ENCODE measurements at places on chromosomes 2 and 18.

DNA sequence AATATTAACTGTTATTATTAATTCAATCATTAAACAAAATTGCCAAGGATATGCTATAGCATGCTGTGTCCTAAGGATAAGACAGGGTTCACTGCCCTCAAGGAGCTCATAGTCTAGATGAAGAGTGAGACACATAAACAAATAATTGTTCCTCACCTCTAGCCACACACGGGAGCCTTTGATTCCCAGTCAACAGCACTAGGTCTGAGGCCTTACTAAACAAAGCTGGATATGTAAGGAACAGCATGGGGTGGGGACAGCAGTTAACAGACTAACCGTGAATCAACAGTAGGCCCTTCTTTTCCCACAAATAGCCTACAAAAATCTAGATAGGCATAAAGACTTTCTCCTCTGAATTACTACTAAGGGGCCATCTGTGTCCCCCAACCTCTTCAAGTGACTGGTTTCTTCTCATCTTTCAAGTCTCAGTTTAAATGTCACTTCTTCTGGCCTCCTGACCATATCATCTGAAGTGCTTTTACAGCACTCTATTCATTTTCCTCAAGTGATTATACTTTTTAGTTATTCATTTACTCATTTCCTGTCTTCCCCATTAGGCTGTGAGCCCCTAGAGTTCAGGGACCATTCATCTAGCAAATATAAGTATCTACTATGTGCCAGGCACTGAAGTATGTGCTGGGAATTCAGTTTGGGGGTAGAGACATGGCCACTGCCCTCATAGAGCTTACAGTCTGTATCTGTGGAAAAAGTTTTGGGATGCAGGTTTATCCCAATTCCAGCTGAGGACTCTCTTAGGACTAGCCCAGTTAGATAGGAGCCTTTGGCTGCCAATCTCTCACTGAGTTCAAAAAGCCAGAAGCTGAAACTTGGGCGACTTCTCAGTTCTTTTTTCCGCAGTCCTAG lies 29.9 kb upstream of the IHH start:
- DNase-seq = no peak

- no peak for DNase-seq
Observed at GRCh38 chr2:240355001-240355891, 80.2 kb upstream of the GPC1 start.

DNA sequence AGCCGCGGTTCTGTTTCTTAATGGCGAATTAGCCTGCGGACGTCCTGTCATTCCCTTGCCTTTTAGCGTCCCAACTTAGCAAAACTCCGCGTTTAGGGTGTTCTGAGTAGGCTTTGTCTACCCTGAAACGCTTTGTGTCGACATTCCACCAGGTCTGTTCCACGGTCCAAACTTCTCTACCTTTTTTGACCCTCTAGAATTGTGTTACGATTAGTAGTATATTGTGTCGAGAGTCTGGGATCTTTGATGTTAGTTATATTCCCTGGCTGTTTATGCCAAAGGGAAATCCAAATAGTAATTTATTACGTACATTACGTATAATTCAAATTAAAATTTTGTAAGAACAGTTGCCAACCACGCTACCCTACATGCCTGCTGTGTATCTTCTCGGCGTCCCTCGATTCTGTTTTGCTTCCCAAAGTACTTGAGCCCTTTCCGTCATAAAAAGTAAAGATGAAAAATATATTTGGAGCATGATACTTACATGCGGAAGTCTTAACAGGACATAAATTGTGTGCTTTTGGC lies 495 bp upstream of the TTC32 start:
- DNase-seq = no peak

- no peak for DNase-seq
Observed at GRCh38 chr2:73089270-73090030, 17.9 kb upstream of the SFXN5 start.

DNA sequence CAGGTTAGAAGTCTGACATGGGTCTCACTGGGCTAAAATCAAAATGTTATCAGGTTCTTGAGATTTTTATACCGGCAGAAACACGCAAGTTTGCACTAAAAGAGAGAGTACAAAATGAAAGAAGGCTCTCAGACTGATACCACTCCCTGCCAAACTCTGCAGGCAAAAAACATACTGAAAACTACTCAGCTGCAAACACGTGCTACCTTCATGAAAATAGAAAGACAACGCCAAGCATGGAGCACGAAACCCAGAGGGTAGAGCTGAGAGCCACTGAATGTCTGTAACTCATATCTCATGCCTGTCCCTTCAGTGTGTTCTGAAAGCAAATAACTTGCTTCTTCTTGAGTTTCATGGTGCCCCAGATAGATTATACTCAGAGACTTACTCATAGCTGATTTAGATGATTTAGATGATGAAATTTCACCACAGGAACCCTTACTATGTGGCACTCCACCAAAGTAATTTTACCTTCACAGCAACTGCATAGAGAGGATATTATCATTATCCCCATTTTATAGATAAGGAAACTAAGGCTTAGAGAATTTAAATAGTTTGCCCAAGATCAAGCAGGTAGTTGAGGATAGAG lies 313.0 kb upstream of the SLC39A10 start:
- DNase-seq = no peak

GRCh38 chr2:7773362-7774360 lies 856.4 kb downstream of the RNF144A start:
- DNase-seq = peak; percentile 12

DNA sequence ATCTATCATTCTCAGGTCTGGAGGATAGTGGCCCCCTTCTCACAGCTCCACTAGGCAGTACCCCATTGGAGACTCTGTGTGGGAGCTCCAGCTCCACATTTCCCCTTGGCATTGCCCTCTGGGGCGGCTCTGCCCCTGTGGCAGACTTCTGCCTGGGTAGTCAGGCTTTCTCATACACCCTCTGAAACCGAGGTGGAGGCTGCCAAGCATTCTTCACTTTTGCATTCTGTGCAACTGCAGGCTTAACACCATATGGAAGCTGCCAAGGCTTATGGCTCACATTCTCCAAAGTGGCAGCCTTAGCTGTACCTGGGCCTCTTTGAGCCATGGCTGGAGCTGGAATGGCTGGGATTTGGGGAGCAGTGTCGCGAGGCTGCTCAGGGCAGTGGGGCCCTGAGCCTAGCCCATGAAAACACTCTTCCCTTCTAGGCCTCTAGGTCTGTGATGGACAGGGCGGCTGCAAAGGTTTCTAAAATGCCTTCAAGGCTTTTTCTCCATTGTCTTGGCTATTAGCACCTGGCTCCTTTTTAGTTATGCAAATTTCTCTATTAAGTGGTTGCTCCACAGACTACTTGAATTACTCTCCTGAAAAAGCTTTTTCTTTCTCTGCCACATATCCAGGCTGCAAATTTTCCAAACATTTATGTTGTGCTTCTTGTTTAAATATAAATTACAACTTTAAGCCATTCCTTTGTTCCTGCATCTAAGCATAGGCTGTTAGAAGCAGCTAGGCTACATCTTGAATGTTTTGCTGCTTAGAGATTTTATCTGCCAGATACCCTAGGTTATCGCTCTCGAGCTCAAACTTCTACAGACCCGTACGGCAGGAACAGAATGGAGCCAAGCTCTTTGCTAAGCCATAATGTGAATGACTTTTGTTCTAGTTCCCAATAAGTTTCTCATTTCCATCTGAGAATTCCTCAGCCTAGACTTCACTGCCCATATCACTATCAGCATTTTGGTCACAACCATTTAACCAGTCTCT lies 206.5 kb downstream of the CPS1 start:
- no peak for DNase-seq

DNA sequence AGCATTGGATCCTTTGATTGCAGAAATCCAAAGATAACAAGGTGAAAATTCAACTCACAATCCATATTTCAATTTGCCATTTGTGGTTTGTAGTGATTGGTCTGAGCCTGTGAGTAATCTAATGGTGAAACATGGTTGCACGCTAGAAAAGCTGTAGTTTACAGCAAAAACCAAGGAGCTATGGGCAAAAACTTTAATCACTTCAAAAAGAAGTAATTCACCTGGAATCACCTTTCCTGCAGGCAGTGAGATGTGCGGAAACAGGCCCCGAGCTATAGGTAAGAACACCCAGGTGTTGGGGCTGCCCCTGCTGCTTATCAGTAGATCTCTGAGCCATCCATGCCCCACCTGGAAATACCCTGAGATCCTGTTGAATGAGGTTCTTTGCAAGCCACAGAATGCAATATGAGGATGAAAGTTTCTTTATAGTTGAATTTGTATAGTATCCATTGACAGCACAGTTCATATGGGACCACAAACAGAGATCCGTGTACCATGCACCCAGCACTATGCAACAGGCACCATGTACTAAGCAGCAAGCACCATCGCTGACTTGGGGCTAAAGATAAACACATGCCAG lies 208.2 kb downstream of the SPP2 start:
- no peak for DNase-seq

GRCh38 chr18:50686409-50686808 lies 126.5 kb downstream of the MAPK4 start:
- no peak for DNase-seq

- DNase-seq = no peak
Observed at GRCh38 chr2:168182550-168183249, 64.7 kb downstream of the STK39 start.

- no peak for DNase-seq
Observed at GRCh38 chr2:215361876-215362561, 50.2 kb downstream of the ATIC start.

GRCh38 chr18:47263430-47264307 lies 12.2 kb upstream of the SKOR2 start:
- no peak for DNase-seq

GRCh38 chr2:237361194-237362004 lies 52.6 kb downstream of the COL6A3 start:
- no peak for DNase-seq

GRCh38 chr2:31269087-31269486 lies 35.1 kb downstream of the EHD3 start:
- no peak for DNase-seq

DNA sequence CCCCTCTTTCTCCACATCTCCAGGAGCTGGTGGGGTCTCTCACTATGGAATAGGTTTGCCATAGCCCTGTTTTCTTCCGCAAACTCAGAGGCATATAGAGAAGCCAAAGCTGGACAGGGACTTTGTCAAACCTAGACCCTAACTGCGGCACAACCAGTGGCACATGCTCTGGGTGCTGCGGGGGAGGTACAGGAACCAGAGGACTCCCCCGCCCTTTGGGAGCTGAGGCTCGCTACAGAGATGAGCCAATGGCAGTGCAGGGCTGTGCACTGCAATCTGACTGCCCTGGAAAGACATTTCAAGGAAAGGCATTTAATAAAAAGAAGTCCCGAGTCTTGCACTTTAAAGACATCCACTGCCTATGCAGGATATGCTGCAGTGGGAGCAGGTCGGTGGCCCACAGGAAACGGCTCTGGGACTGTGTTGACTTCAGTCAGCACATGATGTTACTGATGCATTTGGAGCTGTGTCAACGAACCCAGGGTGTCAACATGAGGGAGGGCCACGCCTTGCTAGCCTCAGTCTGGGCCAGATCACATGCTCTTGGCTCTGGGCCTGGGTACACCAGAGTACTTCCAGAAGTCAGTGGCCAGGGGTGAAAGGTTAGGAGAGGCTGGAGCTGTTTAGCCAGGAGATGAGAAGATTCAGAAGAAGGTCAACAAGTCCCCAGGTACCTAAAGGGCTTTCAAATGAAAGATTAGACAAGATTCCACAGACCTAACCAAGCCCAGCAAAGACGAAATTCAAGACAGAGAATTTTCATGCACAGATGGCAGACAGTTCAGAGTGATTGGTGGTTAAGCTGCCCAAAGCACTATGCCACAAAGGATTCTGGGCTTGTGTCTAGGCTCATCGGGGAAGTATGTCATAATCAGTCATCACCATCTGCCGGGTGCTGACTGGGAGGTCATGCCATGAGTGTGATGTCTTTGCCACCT lies 8.2 kb downstream of the SLC35F6 start:
- DNase-seq = no peak

DNA sequence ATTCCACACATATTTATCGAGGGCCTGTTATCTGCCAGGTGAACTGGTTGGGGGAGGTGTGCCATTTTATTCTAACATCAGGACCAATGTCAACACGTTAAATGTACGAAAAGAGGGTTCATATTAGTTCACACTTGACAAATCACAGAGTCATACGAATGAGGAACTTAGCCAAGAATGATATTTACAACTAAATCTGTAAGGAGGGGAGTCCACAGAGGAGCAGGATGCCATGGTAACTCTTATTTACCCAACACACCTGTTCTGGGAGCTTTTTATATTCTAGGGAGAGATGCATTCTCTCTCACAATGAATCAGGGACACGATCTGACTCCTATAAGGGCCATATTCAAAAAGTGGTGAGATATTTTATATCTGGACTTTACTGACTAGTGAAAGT lies 144.1 kb downstream of the CDC42EP3 start:
- DNase-seq = no peak

DNA sequence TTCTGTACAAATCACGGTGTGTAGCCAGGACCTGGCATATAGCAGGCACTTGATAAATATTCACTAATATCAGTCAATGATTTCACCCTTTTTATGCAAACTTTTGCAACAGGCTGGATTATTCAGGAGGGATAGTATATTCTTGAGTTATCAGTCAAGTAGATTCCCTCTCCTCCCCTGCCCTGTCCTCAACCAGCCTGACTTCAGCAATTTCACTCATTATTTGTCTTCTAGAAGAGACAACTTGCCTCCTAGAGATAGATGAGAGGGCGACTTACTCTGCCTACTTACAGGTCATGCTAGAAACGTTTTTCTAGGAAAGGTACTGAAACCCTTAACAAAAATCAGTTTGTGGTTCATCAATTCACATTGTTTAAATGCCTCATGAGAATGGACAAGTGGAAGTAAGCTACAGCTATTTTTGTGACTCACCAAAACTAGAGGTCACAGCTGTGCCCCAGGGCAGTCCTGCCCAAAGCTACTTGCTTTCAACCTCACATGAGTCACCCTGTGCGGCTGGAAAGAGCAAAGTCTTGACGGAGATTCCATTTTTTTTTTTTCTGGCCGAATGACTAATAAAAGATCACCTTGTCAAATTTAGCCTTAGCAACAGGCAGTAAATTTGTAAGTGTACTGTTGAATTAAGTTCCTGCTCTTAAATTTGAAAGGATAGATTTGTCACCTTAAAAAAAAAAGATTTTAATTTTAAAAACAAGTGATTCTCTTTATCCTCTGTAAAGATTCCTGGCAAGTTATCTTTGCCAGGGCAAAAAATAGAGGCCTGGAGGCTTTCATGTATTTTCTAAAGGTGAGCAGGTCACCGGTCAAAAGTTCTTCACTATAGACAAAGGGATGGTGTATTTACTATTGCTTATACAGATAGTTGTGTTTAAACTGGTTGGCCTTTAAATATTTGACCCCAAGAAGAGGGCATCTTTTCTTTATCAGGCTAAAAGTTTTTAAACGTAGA lies 109.0 kb upstream of the SLC35G4 start:
- DNase-seq = no peak

DNA sequence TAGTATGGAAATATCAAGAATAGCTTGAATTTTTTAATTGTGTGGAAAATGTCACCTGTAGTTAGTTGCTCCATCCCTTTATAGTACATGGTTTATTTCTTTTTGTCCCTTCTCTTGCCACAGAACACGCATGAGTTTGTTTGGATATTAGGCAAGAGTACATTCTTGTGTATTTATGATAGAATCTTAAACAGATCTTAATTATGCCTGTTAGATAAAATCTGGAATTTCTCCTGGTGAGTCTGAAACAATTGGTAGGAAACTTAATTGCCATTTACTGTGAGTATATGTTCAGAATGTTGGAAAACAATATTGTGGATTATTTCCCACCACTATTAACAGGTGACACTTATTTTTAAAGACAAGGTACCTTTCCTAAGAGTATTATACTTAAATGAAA lies 30.2 kb upstream of the CABYR start:
- no peak for DNase-seq

GRCh38 chr2:65482971-65483370 lies 50.6 kb upstream of the SPRED2 start:
- no peak for DNase-seq

- DNase-seq = no peak
Observed at GRCh38 chr2:27551514-27551913, 31.3 kb upstream of the ZNF512 start.

GRCh38 chr18:25392192-25392591 lies 40.2 kb upstream of the ZNF521 start:
- no peak for DNase-seq
